ENCODE measurements at places on chromosomes 12 and 14.

DNA sequence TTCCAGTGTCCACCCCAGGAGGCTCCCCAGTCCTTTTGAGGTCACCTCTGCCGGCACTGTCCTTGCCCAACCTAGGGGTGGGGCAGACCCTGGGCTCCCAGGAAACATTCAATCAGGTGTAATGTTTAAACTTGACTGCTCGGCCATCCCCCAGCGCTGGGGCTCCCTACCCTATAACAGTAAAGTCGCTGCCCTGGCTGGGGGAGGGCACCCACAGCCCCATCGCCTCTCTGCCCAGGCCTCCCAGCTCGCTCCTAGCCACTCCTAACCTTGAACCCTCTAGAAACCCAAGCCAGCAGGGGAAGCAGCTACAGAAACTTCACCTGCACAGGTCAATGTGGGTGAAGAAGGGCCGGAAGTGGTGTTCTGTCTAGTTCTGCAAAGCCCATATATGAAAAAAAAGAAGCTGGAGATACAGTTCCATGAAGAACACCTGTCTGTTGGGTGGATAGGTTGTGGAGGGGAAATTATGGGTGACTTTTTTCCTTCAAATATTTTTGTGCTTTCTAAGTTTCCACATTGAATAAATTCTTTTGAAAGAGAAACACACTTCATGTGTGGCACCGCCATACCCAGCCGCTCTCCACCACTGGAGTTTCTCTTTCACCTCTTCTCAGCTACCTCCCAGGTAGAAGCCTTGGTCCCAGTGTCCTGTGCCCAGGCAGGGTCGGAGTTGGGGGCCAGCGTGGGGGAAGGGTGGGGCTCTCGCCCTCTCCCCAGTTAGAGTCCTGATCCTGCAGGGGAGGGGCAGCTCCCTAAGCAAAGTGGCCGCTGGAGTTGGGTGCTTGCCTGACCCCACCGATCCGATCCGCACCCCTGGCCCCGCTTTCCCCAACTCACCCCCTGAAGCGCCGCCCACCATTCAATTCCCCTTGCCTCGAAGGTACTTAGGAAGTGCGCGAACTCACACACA, 1.1 kb downstream of the CLMN start:
- DNase-seq = no peak

GRCh38 chr14:75615200-75615599, 36.8 kb downstream of the FLVCR2 start:
- no peak for DNase-seq

DNA sequence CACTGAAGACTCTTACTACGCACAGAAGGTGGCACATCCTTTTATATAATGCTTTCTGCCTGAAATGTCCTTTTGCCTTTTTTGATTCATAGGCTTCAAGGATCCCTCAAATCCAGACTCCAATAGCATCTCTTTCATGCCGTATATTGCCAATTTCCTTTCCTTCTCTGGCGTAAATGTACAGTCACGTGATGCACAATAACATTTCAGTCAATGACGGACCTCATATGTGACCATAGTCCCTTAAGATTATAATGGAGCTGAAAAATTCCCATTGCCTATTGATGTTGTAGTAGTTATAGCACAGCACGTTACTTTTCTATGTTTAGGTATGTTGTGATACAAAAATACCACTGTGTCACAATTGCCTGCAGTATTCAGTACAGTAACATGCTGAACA, 196.3 kb downstream of the MSRB3 start:
- DNase-seq = no peak

- DNase-seq = no peak
Observed at GRCh38 chr14:100733152-100733850, 6.6 kb downstream of the DLK1 start.

GRCh38 chr12:75702477-75703093, 191.2 kb upstream of the KRR1 start:
- DNase-seq = no peak

DNA sequence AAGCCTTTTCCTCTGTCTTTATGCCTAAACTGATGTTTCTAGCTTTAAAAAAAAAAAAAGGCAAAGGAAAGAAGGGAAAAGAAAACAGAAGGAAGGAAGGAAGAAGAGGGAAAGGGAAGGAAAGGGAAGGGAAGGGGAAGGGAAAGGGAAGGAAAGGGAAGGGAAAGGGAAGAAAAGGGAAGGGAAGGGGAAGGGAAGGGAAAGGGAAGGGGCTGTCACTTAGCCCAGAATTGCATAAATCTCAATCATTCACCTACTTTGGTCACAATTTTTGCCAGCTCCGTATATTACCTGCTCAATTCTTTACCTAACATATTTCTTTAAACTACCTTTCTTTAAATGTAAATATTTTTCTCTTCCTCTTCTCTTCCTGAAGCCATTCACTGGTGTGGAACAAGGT, 26.8 kb downstream of the CIT start:
- no peak for DNase-seq

- DNase-seq = no peak
Observed at GRCh38 chr12:73277971-73278370, 1005.8 kb downstream of the TRHDE start.

- DNase-seq = no peak
Observed at GRCh38 chr12:65620046-65620445, 204.2 kb upstream of the HMGA2 start.

DNA sequence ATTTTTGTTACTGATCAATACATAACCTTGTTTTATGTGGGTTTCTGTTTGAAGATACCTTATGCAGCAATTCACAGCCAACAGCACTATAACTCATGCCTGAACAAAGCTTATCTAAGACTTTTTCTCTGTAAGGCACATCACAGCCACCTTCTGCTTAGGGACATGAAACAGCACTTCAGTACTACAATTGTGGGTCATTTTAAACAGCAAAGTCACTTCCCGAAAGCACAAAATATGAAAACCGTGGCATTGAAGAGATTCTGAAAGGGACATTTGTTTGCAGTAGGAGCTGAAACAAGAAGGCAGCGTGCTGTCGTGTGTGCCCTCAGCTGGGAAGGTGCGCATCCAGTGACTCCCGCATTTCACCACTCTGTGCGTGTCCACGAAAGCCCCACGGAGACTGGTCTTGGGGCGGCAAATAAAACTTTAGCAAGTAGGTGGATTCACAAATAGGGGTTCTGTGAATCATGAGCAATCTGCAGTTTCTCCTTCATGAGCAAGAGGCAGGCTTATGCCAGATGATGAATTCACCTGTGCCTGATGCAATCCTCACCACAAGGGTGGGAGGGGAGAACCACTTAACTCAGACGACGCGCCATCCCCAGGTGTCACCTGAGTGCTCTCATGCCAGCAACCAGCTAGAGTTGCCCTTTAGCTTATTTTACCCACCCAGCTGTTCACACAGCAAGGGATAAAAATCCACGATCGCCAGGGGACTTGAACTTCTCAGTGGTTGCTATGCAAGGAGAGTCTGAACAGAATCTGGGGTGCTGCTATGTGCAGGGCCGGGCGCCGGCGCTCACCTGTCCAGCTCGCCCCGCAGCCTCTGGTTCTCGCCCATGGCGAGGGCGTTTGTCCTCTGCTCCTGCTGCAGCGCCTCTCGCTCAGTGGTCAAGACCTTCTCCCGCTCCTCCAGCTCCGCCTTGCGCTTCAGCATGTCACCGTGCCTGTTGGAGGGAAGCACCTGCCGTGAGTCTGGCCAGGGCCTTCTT, 54.9 kb upstream of the GPR68 start:
- DNase-seq = no peak

GRCh38 chr12:108304633-108305032, 34.5 kb downstream of the CMKLR1 start:
- DNase-seq = no peak

GRCh38 chr12:68065687-68066086, 76.4 kb downstream of the IFNG-AS1 start:
- DNase-seq = no peak

- peak; percentile 49 for DNase-seq
Observed at GRCh38 chr14:73180385-73180805, 44.1 kb downstream of the PSEN1 start.

GRCh38 chr14:74349757-74350156, 1.5 kb downstream of the VRTN start:
- DNase-seq = no peak

DNA sequence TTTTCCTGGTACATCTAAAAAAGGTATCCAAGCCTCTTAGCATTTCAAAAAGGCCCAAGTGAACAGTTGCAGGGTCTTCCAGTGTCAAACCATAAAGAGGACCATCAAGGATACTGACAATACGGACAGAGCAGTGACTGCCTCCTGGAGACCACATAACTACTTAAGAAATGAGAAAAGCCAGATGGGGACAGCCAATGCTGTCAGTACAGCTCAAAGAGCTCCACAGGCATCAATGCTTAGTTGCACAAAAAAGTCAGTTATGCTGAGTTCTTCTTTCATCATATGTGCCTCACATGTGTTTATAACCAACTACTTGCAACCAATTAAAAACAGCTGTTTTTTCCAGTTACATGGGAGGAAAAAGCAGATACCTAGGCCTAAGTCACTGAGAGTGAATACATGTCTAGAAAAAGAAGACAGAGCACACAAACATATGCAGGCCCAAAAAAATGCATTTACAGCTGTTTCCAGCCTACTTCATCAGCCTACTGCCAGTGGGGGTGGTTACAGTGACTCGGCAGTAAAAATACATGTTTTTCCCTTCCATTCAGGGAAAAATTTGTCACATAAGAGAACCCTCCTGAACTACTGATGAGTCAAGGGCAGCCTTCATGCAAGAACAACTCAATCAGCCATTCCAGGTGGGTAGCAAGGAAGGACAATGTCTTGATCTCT, 84.0 kb downstream of the DCAF5 start:
- DNase-seq = peak; percentile 75

DNA sequence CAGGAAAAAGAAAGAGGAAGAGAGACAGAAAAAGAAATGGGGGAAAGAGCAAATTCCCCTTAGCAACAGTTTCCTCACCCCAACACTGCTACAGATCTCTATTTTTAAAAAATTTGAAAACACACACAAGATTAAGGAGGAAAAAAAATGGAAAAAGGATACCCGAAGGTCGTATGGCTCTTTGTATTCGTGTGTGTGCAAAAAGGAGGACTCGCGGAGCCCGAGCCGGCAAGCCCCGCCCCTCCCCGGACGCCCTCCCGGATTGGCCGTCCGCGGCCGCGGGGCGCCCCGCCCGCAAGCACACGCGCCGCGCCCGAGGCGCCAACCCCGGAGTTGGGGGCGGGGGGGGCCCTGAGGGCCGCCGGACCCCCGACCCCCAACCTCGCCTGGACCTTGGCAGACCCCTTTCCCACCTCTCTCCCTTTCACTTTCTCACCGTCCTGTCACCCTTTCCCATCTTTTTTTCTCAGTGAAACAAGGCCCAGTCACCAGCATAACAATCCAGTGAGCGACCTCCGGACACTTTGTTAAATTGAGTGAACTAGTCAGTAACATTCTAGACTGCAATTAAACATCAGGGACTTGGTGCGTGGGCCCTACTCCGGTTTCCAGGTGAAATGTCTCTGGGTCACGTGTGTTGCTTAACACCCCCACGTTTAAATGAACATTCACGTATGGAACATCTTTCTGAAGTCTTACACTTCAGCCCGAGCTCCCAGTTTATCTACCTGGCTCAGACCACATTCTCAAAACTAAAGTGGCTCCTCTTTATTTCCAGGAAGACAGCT, at the start of gene C14orf93:
C14orf93 (minus strand) TSS at position 205 of the 788 bp plus-strand sequence. CDS start 11,120 bp downstream, outside the sequence.
- DNase-seq = no peak

- no peak for DNase-seq
Observed at GRCh38 chr14:39005044-39005880, 97.8 kb downstream of the SEC23A start.

- no peak for DNase-seq
Observed at GRCh38 chr12:53232646-53233461, 845 bp upstream of the RARG start.

GRCh38 chr12:122184517-122184916, 1.6 kb downstream of the LRRC43 start:
- DNase-seq = no peak

GRCh38 chr12:38392554-38393144, 76.1 kb downstream of the ALG10B start:
- DNase-seq = no peak

GRCh38 chr12:131699434-131699833, 11.5 kb upstream of the SFSWAP start:
- no peak for DNase-seq

- no peak for DNase-seq
Observed at GRCh38 chr14:24954037-24954699, 95.8 kb downstream of the STXBP6 start.

DNA sequence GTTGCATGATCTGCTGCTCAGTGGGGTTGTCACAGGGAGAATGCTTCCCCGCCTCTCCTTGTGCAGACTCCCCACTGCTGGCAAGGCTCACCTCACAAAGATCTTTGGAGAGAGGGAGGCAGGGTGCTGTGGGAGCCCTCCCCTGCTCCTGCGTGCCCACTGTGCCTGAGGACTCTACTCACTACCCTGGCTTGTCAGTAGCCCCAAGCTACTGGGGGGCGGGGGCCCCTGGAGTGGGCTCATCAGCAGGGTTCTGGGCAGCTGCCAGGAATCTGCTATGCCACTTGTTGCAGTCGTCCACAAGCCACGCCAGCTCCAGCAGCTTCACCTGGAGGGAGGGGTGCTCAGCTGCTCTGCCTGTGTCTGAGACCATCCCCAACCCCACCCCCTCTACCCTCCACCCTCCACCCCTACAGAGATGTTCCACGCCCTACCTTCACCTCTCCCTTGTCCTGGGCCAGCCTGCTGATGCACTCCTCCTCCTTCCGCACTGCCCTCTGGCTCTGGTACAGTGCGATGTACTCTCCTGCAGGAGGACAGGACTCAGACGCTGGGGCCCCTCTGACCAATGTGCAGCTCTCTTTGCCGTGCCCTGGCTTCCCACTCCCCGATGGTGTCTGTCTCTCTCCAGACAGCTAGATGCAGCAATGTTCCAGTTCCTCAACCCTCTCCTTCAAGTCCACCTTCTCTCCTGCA, 14.2 kb upstream of the BLTP3B start:
- no peak for DNase-seq

- no peak for DNase-seq
Observed at GRCh38 chr12:49137476-49137875, 6.3 kb upstream of the TUBA1B start.

DNA sequence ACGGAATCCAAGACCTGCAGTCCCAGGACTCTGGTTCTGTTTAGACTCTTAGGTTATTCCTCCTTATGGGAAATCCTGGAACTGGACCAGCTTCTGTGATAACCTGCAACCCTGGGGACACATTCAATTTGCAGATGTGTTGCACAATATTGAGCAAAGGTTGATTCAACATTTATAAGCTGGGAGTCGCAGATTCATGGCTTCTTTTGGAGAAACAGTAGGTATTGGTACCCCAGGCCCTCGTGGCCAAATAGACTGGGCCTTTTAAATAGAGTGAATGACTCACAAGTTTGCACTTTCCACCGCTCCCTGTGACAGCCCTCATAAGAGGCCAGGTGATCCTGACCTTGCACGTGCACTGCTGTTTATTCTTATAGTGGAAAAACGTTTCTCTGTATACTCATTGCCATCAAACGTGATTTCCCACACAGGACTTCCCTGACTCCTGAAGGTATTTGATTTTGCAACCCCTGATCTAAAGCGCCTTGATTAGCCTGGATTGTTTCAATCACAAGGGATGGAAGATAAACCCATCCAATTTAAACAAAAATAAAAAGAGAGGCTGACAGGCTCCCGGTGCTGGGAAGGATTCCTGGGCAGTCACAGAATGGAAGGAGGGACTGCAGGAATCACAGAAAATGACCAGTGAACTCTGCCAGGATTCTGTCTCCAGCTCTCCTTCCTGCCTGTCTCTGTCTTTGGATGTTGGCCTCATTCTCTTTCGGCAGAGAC, 98.0 kb downstream of the VCPKMT start:
- DNase-seq = no peak
